Cerebellar nuclear complex (tissue), 1 donor: ENCODE measurements at places on chromosomes 13 and 19.

- peak; percentile 85 for DNase-seq
These were observed 15.7 kb downstream of the PNPLA6 start for GRCh38 chr19:7550987-7551761.

- DNase-seq, result no peak
These were observed 27.7 kb downstream of the ATP4B start for GRCh38 chr13:113630296-113630695.

DNA sequence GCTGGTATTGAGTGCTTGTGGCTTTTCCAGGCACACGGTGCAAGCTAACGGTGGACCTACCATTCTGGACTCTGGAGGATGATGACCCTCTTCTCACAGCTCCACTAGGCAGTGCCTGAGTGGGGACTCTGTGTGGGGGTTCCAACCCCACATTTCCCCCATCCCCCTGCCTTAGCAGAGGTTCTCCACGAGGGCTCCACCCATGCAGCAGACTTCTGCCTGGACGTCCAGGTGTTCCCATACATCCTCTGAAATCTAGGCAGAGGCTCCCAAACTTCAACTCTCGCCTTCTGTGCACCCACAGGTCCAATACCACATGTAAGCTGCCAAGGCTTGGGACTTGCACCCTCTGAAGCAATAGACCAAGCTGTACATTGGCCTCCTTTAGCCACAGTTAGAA, 25.3 kb upstream of the ZSCAN18 start:
- no peak for DNase-seq

- DNase-seq, result no peak
These were observed 122.7 kb downstream of the AKAP11 start for GRCh38 chr13:42394711-42395085.

GRCh38 chr13:106587787-106588186, 19.9 kb upstream of the ARGLU1 start:
- DNase-seq, result no peak

DNA sequence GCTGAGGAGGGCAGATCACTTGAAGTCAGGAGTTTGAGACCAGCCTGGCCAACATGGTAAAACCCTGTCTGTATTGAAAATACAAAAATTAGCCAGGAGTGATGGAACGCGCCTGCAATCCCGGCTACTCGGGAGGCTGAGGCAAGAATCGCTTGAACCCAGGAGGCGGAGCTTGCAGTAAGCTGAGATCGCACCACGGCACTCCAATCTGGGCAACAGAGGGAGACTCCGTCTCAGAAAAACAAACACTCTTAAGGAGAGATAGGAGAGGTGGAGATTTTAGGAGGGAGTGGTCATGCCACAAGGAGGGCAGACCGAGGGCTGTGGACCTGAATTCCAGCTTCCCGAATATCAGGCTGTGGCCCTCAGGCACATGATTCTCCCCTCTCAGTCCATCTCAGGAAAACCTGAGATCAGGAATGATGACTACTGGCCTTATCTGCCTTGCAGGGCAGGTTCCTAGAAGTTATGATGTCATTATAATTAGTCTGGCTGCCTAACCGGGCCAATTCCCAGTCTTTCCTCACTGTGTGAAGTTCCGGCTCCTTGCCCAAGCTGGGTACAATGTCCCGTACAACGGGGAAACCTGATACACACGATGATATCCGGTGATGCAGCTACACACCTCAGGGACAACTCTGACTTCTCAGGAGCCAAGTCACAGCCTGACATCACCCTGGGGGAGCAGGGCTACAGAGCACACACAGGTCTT, 2.5 kb downstream of the SLC35E1 start:
- DNase-seq, result no peak

GRCh38 chr13:112705286-112705685, 15.4 kb downstream of the ATP11A start:
- no peak for DNase-seq

DNA sequence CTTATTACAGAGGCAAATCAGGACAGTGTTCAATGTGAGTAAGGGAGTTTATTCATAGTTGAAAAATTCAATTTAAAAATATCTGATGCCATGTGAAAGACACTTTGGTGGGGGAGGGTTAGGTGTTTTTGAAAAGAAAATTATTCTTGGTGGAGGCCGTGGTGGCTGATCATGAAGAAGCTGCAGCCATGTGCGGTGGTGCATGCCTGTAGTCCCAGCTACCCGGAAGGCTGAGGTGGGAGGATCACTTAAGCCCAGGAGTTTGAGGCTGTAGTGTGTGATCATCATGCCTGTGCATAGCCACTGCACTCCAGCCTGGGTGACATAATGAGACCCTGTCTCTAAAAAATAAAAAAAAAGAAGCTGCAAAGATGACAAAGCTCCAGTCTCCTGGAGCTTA, 28.6 kb downstream of the WDFY2 start:
- DNase-seq, result no peak

GRCh38 chr13:106096661-106097092, 438.8 kb downstream of the EFNB2 start:
- no peak for DNase-seq

DNA sequence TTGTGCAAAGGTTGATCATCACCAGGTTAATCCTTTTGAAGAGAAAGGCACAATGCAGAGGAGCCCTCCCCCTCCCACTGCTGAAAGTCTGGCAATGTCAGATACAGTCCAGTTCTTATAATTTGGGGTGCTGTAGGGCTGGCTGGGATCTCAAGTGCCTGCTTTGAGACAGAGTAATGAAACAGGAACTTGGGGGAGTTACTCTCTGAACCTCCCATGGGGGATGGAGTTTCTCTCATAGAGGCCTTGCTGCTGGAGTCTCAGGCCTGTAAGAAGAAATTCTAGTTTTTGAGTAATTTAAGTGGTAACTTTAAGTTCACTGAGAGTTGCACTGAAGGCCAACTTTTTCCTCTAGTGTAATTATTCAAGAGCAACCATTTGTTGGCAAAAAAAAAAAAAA, 410.5 kb downstream of the KCNRG start:
- DNase-seq, result no peak

DNA sequence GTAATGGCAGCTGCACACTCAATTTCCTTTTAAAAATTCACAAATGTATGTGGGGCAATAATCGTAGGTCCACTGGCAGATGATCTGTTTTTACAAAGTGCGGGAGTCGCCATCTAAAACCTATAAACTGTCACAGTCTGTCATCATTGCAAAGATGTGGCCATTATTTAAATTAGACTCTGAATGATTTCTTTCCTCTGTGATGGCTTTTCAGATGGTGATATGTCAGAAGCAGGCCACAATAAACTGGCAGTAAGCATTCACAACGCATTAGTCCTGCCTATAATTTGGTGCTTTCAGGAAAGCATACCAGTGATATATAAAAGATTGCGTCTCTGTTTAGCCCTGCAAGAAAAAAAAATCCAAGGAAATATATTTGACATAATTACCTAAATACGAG, 226.8 kb downstream of the TBC1D4 start:
- no peak for DNase-seq

DNA sequence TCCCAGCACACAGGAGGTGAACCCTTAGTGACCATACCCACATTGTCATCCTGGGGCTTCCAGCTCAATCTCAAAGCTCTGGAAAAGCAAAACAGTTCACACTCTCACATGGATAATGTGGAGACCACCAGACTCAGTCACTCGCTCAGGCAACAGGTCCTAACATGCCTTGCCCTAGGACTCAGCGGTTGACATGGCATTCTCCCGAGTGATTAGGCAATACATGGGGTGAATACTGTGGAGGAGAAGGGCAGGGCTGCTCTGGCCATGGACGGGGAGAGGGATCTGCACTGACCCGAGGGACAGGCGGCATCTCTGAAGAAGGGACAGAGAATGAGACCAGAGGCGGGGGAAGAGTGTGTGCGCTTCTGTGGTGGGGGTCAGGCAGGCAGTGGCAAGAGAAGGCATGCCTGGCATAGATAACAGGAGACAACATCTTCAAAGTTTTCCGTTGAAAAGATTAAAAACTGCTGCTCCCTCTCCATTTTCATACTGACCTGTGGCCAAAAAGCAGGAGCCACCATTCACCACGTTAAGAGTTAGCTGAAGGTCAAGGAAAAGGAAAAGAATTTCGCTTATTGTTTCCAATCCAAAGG, 44.5 kb upstream of the EPHX3 start:
- DNase-seq, result no peak

DNA sequence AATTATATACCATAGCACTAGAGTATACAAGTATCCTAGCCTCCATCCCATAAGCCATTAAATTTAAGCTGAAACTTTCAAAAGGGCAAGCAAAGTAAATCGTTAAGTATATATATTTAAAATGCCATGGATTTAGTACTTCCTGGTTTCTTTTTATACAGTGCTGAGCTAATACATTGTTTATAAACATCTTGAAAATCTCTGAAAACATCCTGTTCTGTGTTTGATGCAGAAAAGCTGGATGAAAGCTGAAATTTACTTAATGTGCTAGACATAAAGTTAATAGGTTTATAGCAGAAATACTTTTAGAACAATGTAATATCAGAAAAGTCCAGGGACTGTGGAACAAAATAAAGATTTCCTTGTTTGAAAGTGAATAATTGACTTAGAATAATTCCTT, 875.4 kb downstream of the SLITRK6 start:
- DNase-seq, result no peak

- DNase-seq, result no peak
These were observed 208.9 kb upstream of the SOX1 start for GRCh38 chr13:111857846-111858560.

DNA sequence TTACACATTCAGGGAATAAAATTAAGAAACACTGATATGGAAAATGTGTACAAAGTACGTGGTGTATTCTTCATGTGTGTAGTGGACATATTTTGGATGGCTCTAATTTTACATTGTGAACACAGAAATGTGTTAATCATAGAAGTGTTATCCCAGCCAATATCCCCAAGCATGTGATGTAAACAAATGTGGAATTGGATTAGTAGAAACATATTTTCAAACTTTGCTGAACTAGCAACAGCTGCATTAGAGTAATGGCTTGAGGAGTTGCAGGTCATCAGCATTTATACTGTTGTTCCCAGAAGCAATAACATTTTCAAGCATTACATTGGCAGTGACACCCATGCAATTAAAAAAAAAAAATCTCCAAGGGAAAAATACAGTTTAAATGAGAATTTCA, 600.6 kb downstream of the SLITRK1 start:
- no peak for DNase-seq

- no peak for DNase-seq
These were observed 9.5 kb downstream of the MIER2 start for GRCh38 chr19:335072-335471.

- no peak for DNase-seq
These were observed 816 bp downstream of the SPRED3 start for GRCh38 chr19:38389101-38389925.

- DNase-seq, result no peak
These were observed 195.7 kb upstream of the IPO5 start for GRCh38 chr13:97757807-97758206.

GRCh38 chr19:52659013-52659412, 20.9 kb upstream of the ZNF83 start:
- no peak for DNase-seq

- no peak for DNase-seq
These were observed 2890.6 kb downstream of the PCDH9 start for GRCh38 chr13:64339373-64340063.

DNA sequence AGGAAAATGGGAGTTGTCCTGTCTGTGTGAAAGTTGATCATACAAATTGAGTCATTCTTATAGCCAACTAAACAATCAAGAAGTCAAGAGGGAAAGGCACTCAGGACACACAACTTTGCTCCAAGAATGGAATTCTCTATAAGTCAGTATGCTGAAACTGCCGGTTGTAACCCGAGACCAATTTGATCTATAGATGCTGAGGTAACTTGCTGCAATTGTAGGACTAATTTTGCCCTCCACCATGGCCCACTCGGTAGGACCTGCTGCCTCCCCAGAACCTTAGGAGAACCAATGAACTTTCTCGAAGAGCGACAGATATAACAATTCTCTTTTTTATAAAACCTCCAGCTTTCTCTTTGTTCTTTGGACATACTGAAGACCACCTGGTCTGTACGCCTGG, 157.0 kb downstream of the RNF17 start:
- no peak for DNase-seq

GRCh38 chr13:22369840-22370239, 699.0 kb downstream of the FGF9 start:
- no peak for DNase-seq

GRCh38 chr19:3684054-3684816, 16.0 kb downstream of the PIP5K1C start:
- no peak for DNase-seq
